ENCODE measurements at places on chromosomes 1 and 21. TPM values are rescaled to one million over a fixed set of nuclear protein-coding genes. Genes with fewer than 3 reads are reported as not detected.

RHD gene
- total RNA-seq: 0.21 TPM

TSACC gene
- total RNA-seq: 2.5 TPM

REN gene
- not detected for total RNA-seq

BLACAT1 gene
- total RNA-seq: 5.6 TPM

RPS6KA1 gene
- 84.2 TPM for total RNA-seq

TOR3A gene
- total RNA-seq: 49.7 TPM

TLR5 gene
- total RNA-seq: 0.50 TPM

CD5L gene
- total RNA-seq: not detected

PSMA5 gene
- 94.2 TPM for total RNA-seq

SLFNL1 gene
- 0.14 TPM for total RNA-seq

ADAMTS5 gene
- 0.47 TPM for total RNA-seq

RORC gene
- total RNA-seq: 1.6 TPM

LRRC71 gene
- not detected for total RNA-seq

TNFRSF1B gene
- total RNA-seq: 4.1 TPM

C1orf141 gene
- total RNA-seq: not detected

ERICH3 gene
- not detected for total RNA-seq

NT5C1A gene
- total RNA-seq: not detected

LMX1A gene
- not detected for total RNA-seq

SLC1A7 gene
- total RNA-seq: not detected

STYXL2 gene
- total RNA-seq: 0.17 TPM

TEX38 gene
- not detected for total RNA-seq

All from GM23338 (cell line).